Fibroblast of the conjunctiva (primary cell): ENCODE measurements at places on chromosomes 2 and 18.

GRCh38 chr2:110888411-110888810 is 156.0 kb downstream of the ACOXL start:
- DNase-seq, result no peak

DNA sequence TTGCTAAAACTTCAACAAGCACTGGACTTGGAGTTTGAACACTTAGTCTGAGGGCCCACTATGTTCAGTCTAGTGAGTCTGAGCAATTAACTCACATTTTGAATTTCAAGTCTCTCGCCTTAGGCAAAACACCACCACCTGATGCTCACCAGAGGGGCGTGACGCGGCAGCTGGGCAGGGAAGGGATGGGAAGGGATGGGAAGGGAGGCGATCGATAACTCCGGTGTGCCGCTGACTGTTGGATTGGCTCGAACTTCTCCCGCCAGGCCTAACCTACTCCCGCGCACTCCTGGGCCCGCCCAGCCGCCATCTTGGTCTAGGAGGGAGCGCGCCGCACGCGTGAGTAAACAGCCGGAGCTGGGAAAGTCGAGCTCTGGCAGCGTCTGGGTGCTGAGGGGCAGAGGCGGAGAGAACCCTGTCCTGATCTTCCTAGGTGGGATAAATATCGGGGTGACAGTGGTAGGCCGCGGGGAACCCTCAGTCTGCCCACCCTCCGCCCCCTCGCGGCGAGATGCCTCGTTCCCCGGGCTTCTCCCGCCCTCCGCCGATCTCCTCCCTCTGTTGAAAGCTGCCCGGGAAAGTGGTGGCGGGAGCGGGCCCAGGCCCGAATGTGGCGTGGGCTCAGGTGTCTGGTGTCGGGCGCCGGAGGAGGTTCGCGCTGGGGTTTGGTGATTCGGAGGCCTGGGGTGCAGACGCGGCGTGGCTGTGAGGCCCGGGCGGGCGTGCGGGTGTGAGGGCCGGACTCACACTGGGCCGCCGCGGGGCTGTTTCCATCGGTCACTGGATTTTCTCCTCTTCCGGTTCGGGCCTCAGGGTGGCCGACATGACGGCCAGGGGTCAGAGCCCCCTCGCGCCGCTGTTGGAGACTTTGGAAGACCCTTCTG is at the start of gene RIF1:
Gene RIF1 (plus strand): TSS at position 302 of the 884 bp plus-strand sequence. CDS start 522 bp downstream, at position 824.
- peak; percentile 85 for DNase-seq

- no peak for DNase-seq
Measured at GRCh38 chr18:27860011-27860410, 316.9 kb downstream of the CDH2 start.

DNA sequence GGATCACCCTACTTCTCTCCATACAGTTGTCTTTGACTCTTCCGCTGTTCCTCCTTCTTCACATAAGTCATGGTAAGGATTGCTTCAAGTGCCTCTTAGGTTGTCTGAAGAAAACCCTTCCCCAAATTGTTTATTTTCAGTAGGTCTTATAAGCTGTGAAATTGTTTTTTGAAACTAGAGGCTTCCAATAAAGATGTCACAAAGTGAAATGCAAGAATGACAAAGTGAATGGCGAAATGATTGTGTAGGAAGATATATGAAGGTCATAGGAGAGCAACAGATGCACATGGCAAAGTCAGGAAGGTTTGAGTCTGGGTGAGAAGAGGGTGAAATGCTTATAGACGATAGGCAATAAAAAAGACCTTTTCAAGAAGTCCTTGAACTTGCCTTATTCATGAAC is 548.8 kb downstream of the PARD3B start:
- no peak for DNase-seq

- no peak for DNase-seq
Measured at GRCh38 chr2:40658941-40659340, 207.1 kb upstream of the SLC8A1 start.

DNA sequence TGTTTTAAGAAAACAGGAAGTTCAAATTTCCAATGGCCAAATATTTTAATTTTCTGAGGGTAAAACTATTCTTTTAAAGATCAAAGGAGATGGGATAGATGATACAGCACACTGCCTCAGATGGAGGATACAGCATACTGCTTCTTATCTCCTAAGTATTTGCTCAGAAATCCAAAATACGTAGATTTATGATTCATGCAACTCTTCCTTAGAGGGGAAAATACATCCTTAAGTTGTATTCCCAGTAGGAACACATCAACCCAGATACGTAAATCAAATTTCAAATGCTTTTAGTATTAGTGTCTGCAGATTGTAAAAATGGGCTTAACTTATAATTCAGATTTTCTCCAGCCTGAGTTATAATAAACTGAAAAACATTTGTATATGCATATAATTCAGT is 235.2 kb downstream of the ZNF385B start:
- no peak for DNase-seq

GRCh38 chr2:223644136-223644535 is 42.0 kb upstream of the SCG2 start:
- no peak for DNase-seq

- no peak for DNase-seq
Measured at GRCh38 chr2:70141212-70141901, 49.5 kb downstream of the C2orf42 start.

DNA sequence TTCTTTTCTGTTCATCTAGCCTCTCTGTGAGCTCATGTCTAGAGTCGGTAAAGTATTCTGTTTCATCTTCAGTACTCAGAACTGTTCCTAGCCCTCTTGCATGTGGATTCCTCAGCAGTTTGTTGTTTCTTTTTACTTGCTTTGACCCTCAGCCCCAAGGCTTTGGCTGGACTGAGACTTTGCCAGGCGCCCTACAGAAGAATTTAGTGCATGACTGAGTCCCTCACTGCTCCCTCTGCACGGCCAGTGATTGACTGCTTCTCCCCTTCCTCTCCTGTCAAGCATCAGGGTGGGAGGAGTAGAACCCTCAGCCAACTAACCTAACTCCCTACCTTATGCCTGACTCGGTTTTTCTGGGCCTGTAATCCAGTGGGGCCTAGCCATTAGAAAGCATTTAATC is 109.8 kb downstream of the ESCO1 start:
- no peak for DNase-seq

DNA sequence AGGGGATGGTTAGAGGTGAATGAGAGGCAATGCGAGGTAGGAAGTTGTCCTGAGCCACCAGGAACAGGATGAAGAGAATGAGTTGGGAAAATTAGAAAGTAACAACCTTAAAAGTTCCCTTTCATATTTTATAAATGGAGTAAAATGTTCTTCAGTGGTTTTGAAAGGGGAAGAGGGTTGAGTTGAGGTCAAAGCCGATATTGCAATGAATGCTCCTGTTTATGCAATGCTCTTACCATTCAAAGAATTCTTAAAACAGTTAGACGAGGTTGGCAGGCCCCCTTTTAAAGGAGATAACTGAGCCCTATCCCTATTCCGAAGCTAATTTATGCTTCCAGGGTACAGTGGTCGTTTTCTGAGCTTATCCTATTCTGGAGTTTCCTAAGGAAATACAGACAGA is 2110.3 kb upstream of the CELF4 start:
- DNase-seq, result no peak

DNA sequence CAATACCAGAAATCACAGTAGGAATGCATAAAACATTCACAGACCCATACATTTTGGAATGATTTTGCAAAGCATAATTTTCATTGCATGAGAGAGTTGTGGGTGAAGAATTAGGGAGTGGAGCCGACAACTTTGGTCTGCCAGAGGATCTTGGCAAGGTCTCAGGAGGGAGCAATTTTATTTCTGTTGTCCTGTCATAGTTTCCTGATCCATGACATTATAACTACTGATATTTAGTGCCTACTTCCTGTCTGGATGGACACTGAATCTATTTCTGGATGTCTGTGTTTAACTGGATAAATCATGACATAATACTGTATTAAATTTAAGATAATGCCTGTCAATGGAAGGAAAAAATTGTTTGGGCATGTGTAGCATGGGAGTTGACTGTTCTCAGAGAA is 2.4 kb downstream of the ITGA4 start:
- no peak for DNase-seq

GRCh38 chr2:108565778-108566375 is 31.6 kb downstream of the LIMS1 start:
- DNase-seq, result no peak

GRCh38 chr18:54217624-54218023 is 6.8 kb downstream of the MBD2 start:
- DNase-seq, result no peak

- DNase-seq, result no peak
Measured at GRCh38 chr2:28128281-28128950, 237.9 kb downstream of the BABAM2 start.

DNA sequence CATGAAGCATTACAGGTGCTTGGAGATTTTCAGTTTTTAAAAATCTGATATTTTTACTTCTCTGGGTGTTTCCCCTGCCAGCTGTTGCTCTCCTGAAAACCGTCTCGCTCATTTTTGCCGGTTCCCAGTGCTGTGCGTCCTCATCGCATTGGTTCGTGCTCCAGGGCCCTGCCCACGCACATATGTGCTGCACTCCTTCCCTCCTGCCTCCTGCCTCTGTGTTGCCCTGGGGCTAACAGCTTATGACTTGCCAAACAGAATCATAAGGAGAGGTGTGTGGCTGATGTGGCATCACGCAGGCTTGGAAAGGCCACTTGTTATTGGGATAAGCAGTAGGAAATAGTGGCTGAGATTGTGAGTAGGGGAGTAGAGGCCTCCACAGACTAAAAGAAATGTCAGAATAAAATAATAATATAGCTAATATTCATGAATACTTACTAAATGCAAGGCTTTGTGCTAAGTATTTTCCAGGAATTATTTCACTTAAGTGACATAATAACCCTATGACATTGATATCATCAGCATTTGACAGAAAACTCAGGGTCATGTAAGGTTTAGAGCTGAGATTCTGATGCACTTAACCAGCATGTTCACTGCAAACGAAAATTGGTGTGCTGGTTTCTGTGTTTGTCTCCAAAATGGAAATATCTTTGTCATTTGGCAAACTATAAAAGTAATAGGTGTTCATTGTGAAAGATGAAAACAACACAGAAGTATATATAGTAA is 53.5 kb downstream of the SLC4A1AP start:
- no peak for DNase-seq

- DNase-seq, result no peak
Measured at GRCh38 chr2:56018267-56018666, 94.7 kb upstream of the EFEMP1 start.

DNA sequence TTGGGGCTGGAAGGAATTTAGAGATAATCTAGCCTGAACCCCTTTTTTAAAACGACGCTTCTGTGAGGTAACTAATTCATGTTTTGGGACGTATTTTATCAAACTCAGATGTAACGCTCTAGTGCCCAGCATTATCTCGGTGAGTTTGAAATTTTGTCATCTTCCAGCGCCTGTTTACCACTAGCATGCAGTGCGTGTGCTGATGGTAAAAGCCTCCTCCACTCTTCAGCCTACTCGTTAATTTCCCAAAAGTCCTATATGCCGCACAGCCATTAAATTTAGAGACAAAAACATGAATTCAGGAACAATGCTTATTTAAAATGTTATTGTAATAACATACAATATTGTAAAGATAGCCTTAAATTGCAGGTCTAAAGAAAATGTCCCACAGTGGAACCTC is 2.8 kb downstream of the ZCCHC2 start:
- no peak for DNase-seq

DNA sequence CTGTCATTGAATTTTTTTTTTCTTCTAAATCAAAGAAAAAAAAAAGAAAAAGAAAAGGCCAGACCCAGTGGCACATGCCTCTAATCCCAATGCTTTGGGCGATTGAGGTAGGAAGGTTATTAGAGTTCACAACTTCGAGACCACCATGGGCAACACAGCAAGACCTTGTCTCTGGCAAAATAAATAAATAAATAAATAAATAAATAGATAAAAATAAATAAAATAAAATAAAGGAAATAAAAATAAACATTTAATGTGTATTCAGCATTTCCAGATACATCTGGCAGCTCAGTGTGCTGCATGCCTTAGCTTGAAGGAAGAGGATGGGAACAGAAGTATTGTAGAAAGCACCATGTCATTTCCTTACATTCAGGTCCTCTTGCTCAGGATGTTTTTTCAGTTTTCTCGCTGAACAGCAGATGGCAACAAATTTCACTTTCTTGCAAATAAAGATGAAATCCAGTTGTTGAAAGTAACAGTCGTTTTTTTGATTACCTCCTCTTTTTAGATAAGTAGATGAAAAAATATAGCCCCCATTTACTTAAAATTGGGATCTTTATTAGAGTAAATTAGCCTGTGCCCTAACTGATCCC is 25.7 kb upstream of the FAM178B start:
- peak; percentile 60 for DNase-seq

- DNase-seq, result no peak
Measured at GRCh38 chr2:68365087-68365486, at the start of gene PLEK. Gene PLEK, plus strand, starts transcription at chr2:68365282. Its CDS starts 70 bp downstream, at chr2:68365352.

- DNase-seq, result no peak
Measured at GRCh38 chr2:671787-672605, 5.2 kb downstream of the TMEM18 start.

- DNase-seq, result no peak
Measured at GRCh38 chr2:178247250-178247649, 52.9 kb downstream of the OSBPL6 start.

DNA sequence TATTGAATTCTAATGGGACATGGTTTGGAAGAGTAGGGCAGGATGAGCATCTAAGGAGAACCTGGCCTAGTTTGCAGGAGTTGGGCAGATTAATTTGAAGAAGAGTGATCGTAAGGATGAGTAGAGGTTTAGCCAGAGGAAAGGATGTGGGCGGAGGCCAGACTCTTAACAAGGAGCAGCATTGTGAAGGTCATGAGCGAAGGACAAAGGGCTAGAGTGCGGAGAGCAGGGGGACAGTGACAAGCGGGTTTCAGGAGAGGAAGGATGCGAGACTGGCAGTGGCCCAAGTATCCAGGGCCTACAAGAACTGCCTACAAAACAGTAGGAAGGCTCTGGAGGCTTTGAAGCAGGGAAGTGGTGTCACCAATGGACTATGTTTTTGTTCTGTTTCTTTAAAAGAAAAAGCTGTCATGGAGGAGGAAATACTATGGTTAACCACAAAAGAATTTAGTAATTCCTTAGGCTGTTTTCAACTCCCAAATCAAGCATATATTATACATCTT is 20.1 kb downstream of the SLC66A3 start:
- no peak for DNase-seq

- no peak for DNase-seq
Measured at GRCh38 chr18:64712035-64712434, 563.1 kb upstream of the LINC00305 start.

DNA sequence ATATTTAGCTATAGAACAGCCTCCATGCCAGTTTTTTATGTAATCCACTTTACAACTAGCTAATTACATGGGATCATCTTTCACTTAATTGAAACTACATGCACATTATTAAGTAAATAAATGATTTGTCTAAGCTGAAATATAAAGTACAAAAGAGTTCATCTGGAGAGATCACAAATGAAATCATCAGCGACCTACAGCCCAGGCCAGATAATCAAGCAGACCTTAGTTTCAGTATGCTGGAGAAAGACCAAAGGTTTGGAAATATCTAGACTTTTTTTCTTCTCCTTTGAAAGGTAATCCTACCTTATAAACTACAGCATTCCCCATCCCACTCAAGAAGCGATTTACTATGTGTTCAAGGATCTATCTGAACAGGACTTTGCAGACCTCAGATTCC is 26.5 kb downstream of the FIGN start:
- DNase-seq, result no peak

GRCh38 chr2:203164311-203164935 is 74.4 kb upstream of the CYP20A1 start:
- DNase-seq, result no peak
